Astrocyte of the hippocampus (primary cell): ENCODE measurements at places on chromosomes 4 and X.

- DNase-seq = peak; percentile 80
Observed at GRCh38 chr4:186845137-186845842, 121.6 kb upstream of the FAT1 start.

DNA sequence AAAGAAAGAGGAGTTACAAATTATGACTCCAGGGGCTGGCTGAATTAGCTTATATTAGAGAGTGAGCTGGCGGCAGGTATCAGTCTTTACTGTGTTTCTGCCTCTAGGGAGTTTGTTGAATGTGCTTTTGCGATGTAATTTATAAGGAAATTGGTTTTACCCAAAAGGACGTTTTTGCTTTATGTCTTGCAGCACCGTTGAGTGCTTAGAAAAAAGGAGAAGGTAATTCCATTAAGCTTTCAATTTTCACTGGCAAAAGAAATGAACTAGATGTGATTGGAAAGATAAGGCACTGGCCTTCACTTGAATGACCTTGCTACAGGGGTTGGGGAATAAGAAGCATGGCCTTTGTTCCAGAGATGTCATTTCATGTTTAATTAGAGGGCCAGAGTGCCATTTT lies 74.9 kb upstream of the CBR4 start:
- DNase-seq = no peak

GRCh38 chrX:10190367-10190766 lies 33.6 kb downstream of the CLCN4 start:
- peak; percentile 81 for DNase-seq

- DNase-seq = no peak
Observed at GRCh38 chr4:110484029-110484428, 8.1 kb downstream of the ENPEP start.

GRCh38 chr4:1170156-1170975 lies 2.0 kb downstream of the SPON2 start:
- DNase-seq = no peak

DNA sequence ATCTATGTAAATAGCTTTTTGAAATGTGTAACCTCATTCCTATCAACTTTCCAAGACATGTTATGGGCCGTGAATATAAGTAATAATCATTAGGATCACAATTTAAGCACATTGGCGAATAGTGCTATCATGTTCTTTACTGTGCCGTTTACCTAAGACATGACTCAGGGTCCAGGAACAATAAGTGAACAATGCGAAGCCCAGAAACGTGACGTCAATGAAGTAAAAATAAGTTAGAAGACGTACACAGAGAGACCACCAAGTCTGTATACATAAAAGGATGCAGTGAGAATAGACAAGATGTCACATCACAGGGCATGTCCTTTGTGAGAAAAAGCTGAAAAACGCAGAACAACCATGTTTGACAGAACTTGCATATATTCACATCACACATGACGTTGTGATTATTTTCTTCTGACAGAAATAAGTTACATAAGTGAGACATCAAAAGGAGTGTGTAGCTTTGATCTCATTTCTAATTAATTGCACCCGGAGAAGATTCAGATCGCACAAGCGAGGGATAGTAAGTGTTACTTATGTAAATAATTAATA lies 49.4 kb upstream of the FAT1 start:
- DNase-seq = no peak

GRCh38 chr4:181541396-181541795 lies 701.8 kb upstream of the TENM3 start:
- DNase-seq = peak; percentile 54

DNA sequence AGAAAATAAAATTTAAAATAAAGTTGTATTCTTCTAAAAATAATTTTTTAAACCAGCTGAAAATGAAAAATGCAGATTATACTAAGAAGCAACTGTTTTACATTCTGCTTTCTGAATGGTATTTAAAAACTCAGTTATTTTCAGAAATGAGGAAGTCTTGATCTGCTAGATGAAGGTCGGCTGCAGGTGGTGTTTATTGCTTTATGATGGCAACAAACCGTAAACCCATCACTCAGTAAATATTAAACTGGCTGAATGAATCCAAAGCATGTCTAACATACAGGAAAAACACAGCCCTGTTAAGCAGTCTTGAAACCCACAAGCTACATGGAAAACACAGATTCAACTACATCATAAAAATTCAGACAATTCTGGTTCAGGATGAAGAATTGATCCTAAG lies 29.3 kb downstream of the DYNLT3 start:
- DNase-seq = no peak

GRCh38 chr4:8033829-8034528 lies 94.3 kb upstream of the AFAP1 start:
- no peak for DNase-seq

- peak; percentile 10 for DNase-seq
Observed at GRCh38 chr4:20074450-20074849, 177.3 kb upstream of the SLIT2 start.

GRCh38 chrX:97594646-97595224 lies 711.0 kb downstream of the RPA4 start:
- DNase-seq = no peak

- DNase-seq = no peak
Observed at GRCh38 chr4:68430337-68430736, 16.9 kb upstream of the TMPRSS11E start.

DNA sequence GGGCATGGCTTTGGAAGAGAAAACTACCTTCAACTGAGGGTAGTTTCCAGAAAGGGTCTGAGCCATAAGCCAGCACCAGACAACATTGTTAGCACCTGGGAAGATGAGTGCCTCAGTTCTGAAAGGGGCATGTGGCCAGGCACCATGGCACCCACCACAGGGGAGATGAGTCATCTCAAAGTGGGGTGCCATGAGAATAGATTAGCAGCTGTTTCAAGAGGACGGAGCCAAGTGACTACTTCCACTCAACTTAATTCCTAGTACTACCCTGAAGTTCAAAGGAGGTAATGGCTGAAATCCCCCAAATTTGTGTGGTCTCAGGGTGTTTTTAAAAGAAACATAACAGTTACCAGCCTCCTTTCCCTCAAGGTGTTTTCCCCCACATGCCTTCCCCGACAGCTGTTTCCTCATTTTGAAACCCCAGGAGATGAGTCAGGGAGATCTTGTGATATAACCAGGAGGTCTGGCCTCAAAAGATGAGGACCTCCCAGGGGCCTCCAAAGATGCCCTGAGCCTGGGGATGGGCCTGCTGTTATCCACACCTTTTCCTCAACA lies 27.8 kb upstream of the FTHL17 start:
- no peak for DNase-seq

- DNase-seq = peak; percentile 54
Observed at GRCh38 chr4:110124711-110125110, 73.7 kb downstream of the ELOVL6 start.

DNA sequence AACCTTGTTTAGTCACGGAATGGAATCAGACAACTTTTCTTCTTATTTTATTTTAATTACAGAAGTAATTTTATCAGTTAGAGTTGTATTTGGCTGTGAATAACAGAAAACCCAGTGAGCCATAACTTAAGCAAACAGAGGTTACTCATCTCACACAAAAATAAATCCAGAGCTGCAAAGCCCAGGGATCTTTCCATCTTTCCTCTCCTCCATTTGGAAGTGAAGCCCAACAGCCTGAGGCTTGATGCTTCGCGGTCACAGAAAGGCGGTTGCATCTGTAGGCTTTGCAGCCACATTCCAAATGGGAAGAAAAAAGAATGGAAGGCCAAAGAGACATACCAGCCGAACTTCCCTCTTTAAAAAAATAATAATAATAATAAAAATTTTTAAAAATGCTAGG lies 22.6 kb downstream of the CHRNA9 start:
- no peak for DNase-seq

GRCh38 chr4:72207196-72207595 lies 175.4 kb downstream of the NPFFR2 start:
- DNase-seq = no peak

DNA sequence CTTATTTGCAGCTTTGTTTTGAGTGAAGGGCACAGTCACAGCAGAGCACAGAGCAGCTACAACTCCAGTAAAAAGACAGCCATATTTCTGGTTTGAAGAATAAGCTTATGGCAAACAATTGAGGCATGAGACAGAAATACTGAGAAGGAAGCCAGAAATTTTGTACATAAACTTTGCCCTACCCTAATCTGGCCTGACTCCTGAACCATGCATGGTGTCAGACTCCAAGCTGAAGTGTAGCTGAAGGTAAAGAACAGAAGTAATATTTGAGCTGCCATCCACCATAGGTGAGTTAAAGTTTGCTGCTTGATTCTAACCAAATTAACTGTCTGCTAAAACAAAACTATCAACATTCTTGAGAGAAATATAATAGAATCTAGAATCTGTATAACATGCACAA lies 24.5 kb upstream of the TMEM192 start:
- no peak for DNase-seq

GRCh38 chr4:42844422-42845070 lies 48.0 kb upstream of the GRXCR1 start:
- DNase-seq = no peak

DNA sequence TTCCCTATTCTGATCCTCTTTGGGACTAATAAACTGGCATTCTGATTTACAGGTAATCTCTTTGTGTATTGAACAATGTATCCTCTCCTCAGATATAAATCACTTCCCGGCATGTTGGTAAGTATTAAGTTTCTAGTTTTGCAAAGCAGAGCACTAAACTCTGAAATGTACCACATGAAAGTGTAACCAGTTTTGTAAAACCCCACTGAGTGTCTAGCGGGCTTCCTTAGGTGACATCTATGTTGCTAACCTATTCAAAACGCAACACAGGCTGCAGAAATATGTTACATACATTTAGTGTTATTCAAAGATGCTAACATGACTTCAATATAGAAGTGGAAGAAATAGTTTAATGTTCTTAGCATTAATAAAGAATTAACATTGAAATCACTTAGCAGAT lies 25.2 kb downstream of the DNAJB14 start:
- no peak for DNase-seq

DNA sequence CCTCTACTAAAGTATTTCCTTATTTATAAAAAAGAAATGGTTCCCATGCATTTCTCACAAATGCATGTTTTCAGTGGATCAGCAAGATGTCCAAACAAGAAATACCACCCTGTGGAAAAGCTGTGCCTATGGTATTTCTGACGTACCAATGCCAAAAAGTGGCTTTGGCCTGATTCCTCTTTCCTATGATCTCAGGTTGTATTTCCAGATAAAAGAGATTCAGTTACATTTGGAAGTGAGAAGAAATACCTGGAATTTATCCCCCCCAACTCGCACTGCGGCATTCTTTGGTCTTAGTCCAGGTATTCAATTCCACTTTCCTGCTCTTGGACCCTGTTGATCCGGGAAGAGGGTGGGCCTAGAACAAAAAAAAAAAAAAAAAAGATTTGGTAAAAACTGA lies 815.9 kb upstream of the FRG1 start:
- peak; percentile 59 for DNase-seq

DNA sequence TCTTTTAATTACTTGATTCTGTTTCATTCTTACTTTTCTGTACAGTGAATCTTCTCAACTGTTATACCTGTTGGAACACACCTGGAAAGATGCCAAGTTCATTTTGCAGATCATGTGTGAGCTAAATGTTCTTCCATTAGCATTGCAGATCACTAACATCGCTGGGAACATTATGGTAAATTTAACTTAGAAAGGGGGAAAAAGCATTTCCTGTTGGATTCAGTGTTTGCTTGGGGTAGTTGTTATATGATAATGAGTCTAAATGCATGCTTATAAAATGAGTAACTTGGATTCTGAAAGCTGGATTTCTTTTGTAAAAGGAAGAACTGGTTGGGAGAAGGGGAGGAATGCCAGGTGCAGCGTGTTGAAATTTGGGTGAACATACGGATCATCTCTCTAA lies 47.6 kb downstream of the POLA1 start:
- peak; percentile 12 for DNase-seq

DNA sequence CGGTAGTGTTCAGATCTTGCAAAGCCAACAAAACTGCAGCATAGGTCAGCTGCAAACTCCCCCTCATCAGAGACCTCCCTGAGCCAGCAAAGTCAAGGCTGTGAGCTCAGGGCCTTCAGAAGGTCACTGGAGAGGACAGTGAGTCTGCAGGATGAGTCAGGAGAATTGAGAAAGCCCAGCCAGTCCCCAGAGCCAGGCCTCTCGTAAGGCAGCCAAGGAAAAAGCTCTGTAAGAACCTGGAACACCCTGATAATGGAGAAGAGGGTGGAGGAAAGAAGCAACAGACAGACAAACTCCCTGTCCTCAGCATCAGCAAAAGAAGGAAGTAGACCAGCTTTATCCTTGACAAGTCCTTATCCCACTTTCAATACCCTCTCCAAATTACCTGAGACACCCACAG lies 33.0 kb downstream of the GRIA3 start:
- DNase-seq = no peak

DNA sequence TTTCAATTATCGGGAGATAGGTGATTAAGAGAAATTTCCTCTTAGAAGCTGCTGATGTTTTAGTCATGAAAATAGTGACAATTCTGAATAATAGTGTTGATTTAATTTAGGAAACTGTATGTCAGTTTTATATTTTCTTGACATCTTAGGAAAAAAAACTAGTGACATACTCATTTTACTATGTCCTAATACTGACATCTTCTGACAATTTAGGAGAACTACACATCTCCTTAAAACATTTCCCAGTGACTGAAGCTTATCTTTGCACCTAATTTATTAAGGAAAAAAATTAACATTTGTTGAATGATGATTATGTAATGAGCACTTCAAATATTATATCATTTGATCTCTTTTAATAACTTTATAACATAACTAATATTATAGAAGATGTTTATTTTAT lies 42.0 kb upstream of the RBMXL3 start:
- DNase-seq = peak; percentile 6

DNA sequence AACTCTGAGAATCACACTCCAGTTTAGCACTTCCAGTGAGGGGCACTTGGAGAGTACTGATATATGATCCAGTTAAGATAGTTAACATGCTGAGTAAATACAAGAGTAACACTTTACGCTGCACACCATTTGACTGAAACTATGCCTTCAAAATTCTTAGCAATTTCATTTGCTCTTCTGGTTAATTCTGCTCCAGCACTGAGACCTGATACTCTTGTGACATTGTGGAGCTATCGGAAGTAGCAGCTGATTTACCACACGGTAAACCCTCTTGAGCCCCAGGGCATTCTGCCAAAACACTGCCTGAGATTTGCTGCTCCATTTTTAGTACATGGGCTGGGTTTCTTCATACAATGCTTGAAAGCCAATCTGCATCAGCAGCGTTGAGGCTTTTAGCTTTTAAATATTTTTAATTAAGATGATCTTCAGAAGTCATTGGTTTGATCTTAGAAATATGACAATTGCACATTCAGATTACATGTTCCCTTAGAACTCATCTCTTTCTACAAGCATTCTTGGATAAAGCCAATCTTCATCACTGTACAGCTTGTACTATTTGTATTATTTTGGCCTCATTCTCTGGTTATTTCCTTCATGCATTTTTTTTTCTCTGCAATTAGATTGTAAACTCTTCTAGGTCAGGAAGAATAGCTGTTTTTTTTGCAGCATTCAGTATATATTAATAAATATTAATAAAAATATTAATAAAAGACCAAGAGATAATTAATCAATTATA lies 67.8 kb upstream of the ETNPPL start:
- DNase-seq = peak; percentile 40

- DNase-seq = no peak
Observed at GRCh38 chrX:10045327-10046000, 78.3 kb downstream of the CLDN34 start.

DNA sequence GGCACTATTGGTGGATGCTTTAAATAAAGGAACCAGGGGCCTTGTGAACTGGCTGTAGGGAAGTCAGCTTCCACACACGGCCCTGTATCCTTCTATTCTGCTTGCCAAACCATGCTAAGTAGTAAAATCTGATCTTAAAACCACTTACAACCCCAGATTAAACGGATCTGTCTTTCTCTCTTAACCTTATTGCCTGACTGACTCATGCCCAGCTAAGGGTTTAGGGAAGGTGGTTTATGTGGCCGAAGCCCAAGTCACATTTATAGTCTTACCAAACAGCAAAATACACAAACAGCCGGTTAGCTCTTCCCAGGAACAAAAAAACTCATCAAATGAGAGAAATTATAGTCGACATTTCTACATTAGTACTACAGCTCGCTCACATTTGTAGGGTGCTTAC lies 988.4 kb upstream of the TENM3 start:
- peak; percentile 48 for DNase-seq
